ENCODE measurements at places on chromosomes 3 and 15.
A peak's percentile ranks its signal among the peaks of the same experiment; 100 is the strongest.

DNA sequence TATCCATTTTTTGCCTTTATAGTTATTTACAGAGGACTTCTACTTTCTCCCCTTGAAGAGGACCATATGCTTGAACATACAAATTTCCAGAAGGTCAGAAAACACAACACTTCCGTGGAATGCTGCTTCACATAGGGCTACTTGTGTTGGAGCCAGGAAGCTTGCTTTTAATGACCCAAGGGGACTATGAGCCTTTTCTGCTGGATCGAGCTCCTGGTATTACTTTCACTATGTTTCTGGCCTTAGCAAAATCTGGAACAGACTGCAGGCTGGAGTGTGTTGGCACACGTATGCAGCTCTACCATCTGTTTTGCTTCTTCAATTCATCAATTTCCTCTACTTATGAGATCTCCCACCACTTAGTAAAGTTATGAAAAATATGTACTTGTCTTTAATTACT lies 69.3 kb upstream of the CBLB start:
- DNase-seq = no peak

DNA sequence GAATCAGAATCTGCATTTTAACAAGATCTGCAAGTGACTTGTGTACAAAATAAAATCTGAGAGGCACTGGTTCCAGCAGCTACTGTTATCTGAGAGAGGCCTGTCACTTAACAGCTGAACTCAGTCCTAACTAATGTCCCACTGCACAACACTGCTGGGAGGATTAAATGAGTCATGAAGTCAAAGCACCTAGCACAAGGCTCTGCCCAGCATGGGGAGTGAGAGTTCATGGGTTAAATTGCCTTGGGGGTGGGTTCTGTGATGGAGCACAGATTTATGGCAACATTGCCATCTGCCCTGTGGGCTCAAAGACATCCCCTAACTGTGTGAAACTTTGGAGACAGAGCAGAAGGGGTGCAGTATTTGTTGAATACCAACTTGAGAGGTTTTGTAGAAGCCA lies 250.9 kb downstream of the PLCL2 start:
- DNase-seq = no peak

- DNase-seq = no peak
These were observed 1.7 kb upstream of the HHATL start for GRCh38 chr3:42704136-42704841.

DNA sequence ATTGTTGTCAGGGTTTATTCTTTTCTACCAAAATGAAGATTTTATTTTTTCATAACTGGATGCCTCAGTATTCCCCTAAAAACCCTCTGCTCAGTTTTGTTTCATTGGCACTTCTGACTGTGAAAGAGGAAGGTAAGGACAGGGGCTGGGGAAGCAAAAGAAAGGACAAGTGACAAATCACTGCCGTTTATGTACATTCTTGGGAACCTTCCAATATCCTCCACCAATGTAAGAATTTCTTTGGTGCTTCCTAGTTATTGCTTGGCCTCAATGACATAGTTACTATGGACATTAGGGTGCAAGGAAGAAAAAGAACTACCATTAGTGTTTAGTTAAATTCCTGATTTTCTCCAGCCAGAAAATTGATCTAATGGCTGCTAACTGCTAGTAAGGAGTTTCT lies 131.0 kb upstream of the C15orf61 start:
- DNase-seq = no peak

DNA sequence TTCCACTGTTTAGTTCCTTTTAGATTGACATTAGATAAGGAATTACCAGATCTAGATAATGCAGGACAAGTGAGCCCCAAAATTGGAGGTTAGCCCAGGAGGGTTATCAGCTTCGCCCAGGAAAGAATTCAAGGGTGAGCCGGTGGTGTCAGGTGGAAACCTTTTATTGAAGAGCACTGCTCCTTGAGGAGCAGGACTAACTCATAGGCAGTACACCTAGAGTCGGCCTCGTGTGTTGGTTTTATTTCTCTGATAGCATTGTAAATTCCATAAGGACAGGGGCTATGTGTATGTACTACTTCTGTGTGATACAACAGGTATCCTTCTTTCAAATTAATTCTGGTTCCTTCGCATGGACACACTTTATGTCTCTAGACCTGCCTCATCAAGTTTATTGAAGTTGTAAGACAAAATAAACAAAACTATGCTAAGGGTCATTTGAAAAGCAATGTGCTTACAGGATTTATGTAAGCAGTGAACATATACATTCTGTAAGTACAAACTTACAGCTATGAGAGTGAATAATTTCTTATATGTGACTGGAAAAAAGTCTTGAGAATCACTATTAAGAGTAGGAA lies 57.2 kb downstream of the SNX4 start:
- DNase-seq = no peak

DNA sequence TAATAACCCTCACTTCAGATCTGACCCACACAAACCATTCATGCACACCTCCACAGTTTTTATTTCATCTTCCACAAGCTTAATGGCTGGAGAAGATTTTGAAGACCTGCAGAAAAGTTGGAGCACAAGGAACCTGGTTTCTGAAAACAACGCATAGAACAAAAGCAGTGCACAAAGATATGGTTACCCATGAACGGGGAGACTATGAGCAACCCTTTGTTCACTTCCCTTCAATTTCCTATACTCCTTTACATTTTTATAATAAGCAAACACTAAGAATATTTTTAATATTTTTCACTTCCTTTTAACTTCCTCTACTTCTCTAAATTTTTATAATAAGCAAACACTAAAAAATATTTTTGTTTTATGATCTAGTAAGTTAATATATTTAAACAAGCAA lies 103.5 kb upstream of the UBE2E2 start:
- DNase-seq = no peak

DNA sequence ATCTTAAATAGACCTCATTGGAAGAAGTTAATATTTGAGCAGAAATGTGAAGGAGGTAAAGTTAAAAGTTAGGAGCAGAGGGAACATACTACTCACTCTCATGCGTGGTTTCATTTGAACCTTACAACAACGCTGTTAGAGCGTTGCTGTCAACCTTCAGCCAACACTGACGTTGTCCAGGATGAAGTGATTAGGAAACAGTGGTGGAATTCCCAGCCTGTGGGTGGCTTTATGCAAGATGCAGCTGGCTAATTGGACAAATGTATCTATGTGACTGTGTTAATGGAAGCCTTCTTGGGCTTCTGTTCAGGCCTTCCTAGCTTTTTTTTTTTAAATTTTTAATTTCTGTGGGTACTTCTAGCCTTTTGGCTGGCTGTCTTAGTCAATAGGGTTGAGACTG lies 40.5 kb downstream of the PTPRG start:
- no peak for DNase-seq

- no peak for DNase-seq
These were observed 27.3 kb downstream of the LIPC start for GRCh38 chr15:58459045-58459444.

GRCh38 chr15:80141916-80142598 lies 10.7 kb upstream of the FAH start:
- DNase-seq = no peak

DNA sequence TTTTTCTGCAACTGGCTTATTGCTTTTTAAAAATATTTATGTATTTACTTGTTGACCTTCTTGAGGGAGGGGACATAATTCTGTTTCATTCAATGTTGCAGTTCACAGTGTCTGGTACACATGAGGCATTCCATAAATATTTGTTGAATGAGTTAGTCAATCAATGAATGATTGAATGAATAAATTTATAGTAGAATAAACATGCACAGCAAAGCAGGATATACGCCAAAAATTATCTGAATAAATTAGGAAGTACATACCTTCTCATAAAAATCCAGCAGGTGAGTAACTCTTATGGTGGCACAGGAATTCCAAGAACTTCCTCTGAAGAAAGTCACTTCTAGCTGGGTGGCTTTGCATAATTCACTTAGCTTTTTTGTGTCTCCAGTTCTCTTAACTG lies 469.4 kb upstream of the ATP11B start:
- no peak for DNase-seq

GRCh38 chr3:37688756-37689155 lies 172.9 kb upstream of the CTDSPL start:
- no peak for DNase-seq

GRCh38 chr15:37537802-37538201 lies 396.6 kb upstream of the TMCO5A start:
- no peak for DNase-seq

GRCh38 chr15:31091481-31091880 lies 10.0 kb downstream of the TRPM1 start:
- no peak for DNase-seq

- peak; percentile 14 for DNase-seq
These were observed 684 bp upstream of the RPS27L start for GRCh38 chr15:63157891-63158431.

GRCh38 chr15:65832549-65833364 lies 36.5 kb upstream of the RAB11A start:
- peak; percentile 88 for DNase-seq

- no peak for DNase-seq
These were observed 102.5 kb downstream of the MESD start for GRCh38 chr15:80887148-80887547.

DNA sequence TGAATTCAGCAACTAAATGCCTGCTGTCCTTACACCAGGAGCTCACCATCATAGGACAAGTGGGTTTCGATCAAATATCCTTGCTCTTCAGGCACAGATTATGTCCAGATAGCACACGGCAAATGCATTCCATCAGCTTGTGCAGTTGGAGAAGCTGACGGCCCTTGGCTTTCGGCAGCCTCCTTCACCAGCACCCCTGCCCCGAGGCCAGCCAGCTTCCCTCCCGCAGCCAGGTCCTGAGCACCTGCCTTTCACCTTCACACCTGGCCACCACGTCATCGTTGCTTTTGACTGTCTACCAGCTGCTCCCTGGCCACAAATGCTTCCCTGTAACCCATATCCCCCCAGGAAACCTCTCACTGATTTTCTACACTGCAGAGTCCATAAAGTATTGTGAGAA lies 355.5 kb downstream of the OCA2 start:
- DNase-seq = no peak

- DNase-seq = no peak
These were observed 195.0 kb upstream of the EPHA3 start for GRCh38 chr3:88912294-88912877.

- no peak for DNase-seq
These were observed 155.8 kb downstream of the FAM43A start for GRCh38 chr3:194841515-194841841.

- DNase-seq = no peak
These were observed 139.9 kb downstream of the PLCH1 start for GRCh38 chr3:155604967-155605366.

GRCh38 chr3:70979983-70980645 lies 603.4 kb downstream of the FOXP1 start:
- DNase-seq = no peak

DNA sequence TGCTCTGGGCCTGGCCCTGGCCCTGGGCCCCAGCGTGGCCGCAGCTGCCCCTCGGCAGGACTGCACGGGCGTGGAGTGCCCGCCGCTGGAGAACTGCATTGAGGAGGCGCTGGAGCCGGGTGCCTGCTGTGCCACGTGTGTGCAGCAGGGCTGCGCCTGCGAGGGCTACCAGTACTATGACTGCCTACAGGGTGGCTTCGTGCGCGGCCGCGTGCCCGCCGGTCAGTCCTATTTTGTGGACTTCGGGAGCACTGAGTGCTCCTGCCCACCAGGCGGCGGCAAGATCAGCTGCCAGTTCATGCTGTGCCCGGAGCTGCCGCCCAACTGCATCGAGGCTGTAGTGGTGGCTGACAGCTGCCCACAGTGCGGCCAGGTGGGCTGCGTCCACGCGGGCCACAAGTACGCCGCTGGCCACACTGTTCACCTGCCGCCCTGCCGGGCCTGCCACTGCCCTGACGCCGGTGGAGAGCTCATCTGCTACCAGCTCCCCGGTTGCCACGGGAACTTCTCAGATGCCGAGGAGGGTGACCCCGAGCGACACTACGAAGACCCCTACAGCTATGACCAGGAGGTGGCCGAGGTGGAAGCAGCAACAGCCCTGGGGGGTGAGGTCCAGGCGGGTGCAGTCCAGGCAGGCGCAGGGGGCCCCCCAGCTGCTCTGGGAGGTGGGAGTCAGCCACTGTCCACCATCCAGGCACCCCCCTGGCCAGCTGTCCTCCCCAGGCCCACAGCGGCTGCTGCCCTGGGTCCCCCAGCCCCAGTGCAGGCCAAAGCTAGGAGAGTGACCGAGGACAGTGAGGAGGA lies 21.7 kb downstream of the FBLN2 start:
- DNase-seq = no peak

GRCh38 chr3:64138656-64139375 lies 86.5 kb downstream of the PRICKLE2 start:
- no peak for DNase-seq

DNA sequence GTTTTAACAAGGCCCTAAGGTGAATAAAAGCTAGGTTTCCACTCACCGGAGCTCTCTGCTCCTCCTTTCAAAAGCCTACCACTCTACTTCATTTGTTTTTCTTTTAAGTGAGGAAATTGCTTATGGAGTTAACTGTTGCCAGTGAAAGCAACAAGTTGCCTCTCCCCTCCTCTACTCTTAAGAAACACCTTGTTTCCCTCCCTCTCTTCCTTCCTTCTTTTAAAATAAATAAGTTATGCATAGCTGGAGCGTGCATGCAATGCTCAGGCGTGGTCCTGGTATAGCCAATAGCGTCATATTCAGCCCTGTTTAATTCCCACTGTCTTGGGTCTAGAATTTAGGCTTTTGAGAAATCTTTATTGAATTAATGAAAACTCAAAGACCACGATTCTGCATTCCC lies 101.1 kb upstream of the IGF1R start:
- no peak for DNase-seq

DNA sequence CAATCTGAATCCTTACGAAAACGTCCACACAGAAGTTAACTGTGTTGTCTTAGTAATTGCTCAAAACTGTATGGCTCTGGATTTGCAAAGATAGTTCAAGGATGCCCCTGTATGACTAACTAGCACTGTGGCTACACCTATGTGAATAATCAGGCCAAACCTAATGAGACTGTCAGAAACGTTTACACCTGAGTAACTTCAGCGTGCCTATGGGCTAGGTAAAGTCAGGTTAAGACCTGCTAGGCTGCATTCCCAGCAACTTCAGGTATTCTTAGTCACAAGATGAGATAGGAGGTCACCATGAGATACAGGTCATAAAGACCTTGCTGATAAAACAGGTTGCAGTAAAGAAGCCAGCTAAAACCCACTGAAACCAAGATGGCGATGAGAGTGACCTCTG lies 87.8 kb upstream of the PLXND1 start:
- no peak for DNase-seq

Measured in T1000 (cell line).